ENCODE measurements at places on chromosomes 7 and 10.
A peak's percentile ranks its signal among the peaks of the same experiment; 100 is the strongest.

GRCh38 chr7:131021902-131022301 lies 287.9 kb upstream of the KLF14 start:
- DNase-seq, result no peak

GRCh38 chr7:101990811-101991418 lies 173.5 kb downstream of the CUX1 start:
- DNase-seq, result no peak

DNA sequence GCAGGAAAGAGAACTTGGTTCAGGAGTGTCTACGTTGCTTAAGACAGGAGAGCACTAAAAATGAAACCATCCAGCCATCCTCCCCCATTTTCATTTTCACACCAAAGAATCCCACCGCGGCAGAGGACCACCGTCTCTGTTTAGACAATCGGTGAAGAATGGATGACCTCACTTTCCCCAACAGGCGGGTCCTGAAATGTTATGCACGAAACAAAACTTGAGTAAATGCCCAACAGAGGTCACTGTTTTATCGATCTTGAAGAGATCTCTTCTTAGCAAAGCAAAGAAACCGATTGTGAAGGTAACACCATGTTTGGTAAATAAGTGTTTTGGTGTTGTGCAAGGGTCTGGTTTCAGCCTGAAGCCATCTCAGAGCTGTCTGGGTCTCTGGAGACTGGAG lies 1.4 kb upstream of the IL6 start:
- DNase-seq, result peak; percentile 31

DNA sequence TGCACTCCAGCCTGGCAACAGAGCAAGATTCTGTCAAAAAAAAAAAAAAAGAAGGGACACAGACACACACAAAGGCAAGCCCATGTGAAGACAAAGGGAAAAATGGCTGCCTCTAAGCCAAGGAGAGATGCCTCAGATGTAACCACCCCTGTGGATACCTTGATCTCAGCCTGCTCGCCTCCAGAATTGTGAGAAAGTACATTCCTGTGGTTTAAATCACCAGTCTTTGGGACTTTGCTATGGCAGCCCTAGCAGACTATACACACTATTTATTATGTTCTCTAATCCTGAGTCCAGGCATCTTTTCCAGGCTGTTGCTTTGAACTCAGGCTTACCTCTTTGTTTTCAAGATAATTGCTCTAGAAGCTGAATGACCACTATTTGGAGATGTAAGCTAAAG lies 494.3 kb downstream of the GALNT17 start:
- DNase-seq, result no peak

DNA sequence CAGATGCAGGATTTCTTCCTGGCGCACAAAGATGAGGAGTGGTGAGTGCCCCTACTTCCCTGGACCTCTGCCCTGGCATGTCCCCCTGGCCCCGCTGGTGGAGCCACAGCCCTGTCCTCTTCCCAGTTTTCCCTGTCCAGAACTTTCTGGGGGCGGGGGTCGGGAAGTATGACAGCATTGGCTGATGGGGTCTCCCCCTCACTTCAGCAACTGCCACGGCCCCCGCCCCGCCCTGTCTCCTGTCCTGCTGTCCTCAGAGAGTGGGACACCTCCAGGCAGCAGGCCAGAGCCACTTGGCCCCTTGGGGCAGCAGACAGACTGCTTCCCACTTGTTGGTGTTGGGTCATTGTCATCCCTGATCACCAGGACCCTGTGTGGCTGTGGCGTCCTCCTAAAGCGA lies 7.3 kb downstream of the SRRT start:
- no peak for DNase-seq

GRCh38 chr7:45645141-45645969 lies 71.2 kb downstream of the ADCY1 start:
- DNase-seq, result no peak

- no peak for DNase-seq
These were observed 67.6 kb upstream of the TFEC start for GRCh38 chr7:116098175-116098574.
